ENCODE measurements at places on chromosomes 5 and 9.

DNA sequence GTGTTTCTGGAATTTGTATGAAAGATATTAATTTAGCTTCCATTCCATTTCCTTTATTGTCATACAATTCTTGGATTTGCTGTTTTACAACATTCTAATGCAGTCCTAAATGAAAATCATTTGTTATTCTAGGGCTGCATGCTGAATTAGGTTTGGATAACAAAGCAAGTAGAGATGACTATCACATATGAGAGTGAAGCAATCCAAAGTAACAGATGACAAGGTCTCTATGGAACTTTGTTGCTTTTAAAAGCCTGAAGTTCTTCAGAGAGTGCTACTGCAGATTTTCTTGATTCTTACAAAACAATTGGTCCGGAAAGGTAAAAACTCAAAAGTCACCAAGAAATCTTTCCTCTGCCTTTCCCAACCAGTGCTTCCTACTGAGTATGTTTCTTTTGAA is 56.9 kb upstream of the VCAN start:
- no peak for DNase-seq

- no peak for DNase-seq
Observed at GRCh38 chr9:27432308-27432707, 91.8 kb upstream of the IFNK start.

GRCh38 chr9:134299883-134300282 is 26.4 kb upstream of the RXRA start:
- DNase-seq, result no peak

DNA sequence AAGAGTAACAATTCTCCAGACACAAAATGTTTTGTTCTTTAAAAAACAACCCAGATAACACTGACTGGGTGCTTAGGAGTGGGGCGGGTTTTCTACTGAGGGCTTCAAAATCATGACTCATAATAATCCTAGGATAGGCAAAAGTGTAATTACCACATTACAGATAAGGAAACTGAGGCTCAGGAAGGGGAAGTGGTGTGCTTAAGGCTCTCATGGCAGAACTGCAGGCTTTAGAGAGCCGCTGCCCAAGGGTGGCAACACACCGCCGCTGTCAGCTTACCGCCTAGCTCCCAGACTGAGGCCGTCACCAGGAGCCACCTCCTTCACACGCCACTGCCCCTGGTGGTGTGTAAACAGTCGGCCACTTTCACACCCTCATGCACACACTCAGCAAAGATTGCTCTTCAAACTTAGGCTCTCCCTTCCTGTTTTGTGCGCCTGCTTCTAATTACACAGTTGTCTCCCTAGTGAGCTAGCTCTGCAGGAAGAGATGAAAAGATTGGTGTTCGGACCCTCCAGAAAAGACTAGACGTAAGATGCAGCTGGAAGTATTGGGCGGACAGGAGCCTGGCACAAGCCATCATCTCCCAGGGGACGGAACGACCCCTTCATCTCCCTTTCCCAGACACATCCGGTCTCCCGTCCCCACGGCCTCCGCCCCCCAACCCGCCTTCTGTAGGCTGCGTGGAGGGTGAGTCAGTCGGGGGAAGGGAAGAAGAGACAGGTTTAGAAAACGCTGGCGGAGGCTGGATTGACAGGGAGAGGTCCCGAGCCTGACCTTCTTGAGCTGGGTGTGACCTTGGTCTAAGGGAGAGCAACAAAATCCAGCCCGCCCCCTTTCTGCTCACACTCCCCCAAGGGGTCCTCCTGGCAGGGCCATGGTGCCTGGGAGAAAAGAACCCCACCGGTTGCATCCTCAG is 162.7 kb downstream of the SYK start:
- DNase-seq, result no peak

DNA sequence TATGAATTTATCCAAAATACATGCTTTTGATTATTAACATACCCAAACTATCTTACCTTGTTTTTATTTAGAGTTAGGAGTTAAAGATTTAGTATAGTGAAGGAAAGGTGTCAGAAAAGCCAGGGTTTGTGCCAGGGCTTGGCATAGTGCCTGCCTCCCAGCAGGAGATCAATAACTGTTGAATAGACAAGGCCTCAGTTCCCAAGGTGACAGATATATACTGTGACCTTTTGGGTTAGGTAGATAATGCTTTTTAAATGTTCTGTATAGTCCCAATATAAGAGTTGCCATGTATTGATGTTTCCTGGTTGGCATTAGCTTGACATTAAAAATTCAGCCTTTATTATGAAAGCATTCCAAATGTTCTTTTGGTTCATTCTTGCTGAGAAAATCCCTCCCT is 121.8 kb downstream of the MCTP1 start:
- no peak for DNase-seq

DNA sequence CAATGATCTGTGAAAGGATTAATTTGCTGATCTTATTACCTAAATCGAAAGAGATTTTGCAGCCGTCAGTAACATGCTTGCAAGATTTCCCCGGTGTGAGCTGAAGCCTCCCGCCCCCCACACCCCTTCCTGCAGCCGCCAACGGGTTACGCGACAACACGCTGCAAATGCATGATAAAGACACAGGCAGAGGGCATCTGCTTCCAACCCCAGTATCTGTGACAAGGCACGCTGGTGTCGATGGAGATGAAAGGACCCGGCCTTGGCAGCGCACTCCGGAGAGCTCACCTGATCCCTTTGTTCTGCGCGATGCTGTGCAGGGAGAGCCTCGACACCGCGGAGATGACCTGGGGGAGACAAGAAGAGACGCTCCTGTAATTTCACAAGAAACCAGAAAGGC is 122.9 kb upstream of the SARDH start:
- no peak for DNase-seq

- DNase-seq, result no peak
Observed at GRCh38 chr9:107106416-107106815, 176.7 kb upstream of the RAD23B start.

DNA sequence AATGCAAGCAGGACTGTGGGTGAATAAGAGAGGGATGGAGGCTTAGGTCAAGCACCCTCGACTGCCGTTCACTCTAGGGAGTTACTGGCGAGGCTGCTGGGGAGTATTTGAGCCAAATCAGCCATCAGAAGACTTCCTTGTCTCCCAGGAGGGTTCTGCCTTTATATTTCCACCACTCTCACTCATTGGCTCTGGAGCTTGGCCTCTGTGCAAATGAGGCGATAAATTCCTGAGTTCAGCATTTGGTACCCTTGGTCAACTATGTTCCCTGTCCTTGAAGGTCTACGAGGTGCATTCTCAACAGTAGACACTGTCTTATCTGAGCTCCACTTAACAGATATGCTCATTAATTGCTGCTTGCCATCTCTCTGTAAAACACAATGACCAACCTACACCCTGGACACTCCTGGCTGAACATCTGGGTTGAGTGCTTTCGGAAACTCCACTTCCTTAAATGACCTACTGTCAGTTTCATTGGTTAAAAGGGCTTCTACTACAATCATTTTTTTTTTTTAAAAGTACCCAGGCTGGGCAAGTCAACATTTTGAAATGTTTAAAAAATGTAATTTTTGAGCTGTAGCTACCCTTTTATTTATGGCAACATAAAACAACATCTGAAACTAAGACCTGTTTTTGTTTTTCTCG is 153.2 kb downstream of the NTRK2 start:
- DNase-seq, result no peak

DNA sequence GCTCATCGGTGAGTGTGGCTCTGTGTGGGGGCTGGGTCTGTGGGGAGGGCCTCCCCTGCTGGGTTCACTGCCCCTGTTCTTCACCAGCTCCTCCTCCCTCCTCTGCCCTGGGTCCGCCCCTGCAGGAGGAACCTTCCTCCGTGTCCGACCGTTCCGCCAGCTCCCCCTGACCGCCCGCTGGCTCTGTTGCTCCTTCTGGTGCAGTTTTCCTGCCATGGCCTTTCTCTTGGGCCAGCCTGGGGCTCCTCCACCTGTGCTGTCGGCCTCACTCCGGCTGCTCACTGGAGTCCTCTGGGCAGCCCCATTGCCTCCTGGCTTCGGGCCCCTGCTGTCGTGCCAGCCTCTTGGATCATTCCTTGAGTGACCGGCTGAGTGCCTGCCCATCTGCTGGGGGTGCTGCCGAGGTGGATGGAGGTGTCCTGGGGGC is 12.3 kb downstream of the RNU6ATAC start:
- DNase-seq, result no peak

DNA sequence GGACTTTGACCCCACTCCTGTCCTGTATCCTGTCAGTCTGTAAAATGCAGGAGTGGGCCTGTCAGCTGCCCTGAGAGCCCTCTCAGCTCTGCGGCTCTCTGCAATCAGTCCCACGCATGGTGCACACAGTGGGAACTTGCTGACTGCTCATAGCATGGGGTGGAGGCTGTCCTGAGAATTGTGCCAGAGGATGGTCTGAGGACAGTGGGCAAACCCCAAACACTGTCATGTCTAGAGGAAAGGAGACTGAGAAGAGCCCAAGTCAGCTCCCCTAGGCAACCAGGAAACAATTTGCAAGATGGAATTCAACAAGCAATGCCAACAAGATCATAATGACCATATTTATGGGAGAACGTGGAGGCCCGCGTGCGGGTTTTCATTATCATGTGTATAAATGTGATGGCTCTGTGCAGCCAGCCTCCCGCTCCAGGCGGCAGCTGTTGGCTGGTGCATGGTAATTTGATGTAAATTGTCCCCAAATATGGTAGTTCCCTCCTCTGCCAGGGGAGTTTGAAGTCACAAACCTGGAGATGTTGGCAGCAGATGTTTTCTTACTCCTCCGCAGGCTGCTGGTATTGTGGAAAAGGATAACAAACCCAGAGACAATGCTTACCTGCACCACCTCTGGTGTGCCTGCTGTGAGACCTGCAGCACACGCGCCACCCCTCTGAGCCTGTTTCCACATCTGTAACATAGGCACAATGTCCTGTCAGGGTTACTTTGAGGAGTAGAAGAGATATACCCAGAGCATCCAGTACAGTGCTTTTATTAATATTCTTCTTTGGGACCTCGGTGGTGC is 39.8 kb upstream of the ALDH1B1 start:
- DNase-seq, result no peak

DNA sequence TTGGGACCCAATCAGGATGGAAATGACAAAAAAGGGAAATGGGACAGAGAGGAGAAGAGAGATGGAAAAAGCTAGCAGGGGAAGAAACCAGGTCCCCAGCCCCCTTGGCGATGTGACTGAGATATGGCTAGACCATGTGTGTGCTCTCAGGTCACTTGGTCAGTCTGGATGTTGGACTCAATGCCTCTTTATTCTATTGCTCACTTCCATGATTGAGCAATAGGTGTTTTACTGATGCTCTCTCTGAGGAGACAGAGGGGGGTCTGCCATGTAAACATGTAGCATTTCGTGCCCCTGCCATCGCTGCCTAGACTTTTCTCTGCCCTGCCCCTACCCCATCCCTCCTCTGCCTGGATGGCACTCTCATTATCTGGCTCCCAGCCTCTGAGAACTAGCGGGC is 150.6 kb downstream of the DROSHA start:
- no peak for DNase-seq

GRCh38 chr5:137605411-137605810 is 106.3 kb upstream of the SPOCK1 start:
- DNase-seq, result no peak

DNA sequence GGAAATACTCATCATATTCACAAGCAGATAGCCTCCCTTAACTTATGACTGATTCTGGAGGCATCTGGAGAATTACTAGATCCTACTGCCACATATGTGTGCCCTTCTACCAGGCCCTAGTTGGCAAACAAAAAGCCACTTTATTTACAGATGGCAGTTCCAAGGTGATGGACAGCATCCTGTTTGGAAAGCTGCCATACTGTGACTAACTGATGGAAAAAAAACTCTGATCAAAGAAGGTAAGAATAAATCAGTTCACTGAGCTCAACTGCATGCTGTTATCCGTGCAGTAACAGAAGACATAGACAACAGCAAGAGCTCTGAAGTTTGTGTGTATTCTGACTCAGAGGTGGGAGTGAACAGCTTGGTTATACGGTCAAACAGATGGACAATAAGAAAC is 279.8 kb upstream of the POU5F2 start:
- no peak for DNase-seq
